Panc1 (cell line): ENCODE measurements at places on chromosomes 3 and 15.

GRCh38 chr3:53238886-53239285, 16.9 kb downstream of the TKT start:
- no peak for DNase-seq

GRCh38 chr3:96705895-96706294, 108.5 kb upstream of the EPHA6 start:
- no peak for DNase-seq

DNA sequence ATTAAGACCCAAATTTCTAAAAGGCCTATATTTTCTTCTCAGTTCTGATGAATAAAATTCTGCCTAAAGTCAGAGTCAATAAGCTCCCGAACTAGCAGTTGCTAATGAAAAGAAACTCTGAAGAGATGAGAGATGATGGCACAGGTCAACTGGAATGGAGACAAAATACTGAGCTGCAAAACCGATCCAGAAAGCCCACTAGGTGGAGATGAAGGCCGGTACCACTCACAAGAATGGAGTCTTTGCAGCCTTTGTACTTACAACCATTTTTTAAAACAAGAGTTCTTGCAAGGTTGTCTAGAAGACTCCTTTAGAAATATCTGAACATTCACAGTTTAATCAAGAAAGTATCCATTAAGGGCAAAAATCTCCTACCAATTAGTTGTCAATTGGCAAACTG, 119.9 kb upstream of the TJP1 start:
- DNase-seq: no peak

- no peak for DNase-seq
These were observed 29.1 kb upstream of the CHST2 start for GRCh38 chr3:143090486-143090885.

- no peak for DNase-seq
These were observed 632 bp downstream of the CTSH start for GRCh38 chr15:78944202-78944625.
